ENCODE measurements at places on chromosomes 4 and X. TPM values are rescaled to one million over a fixed set of nuclear protein-coding genes. Genes with fewer than 3 reads are reported as not detected.

The XAGE1B gene
- polyA plus RNA-seq, result not detected

The GABRA4 gene
- polyA plus RNA-seq, result not detected

The PPARGC1A gene
- 0.38 TPM for polyA plus RNA-seq

The GEMIN8 gene
- polyA plus RNA-seq, result 37.1 TPM

The PDCL2 gene
- not detected for polyA plus RNA-seq

The PABPC1L2A gene
- not detected for polyA plus RNA-seq

The PF4V1 gene
- polyA plus RNA-seq, result not detected

The PLAC1 gene
- polyA plus RNA-seq, result 0.12 TPM

The FGD1 gene
- 5.3 TPM for polyA plus RNA-seq

The STPG2 gene
- polyA plus RNA-seq, result 0.22 TPM

The DRP2 gene
- polyA plus RNA-seq, result 1.5 TPM

The ARSJ gene
- 1.3 TPM for polyA plus RNA-seq

The STX18 gene
- 61.4 TPM for polyA plus RNA-seq

The NSG1 gene
- 81.9 TPM for polyA plus RNA-seq

The TKTL2 gene
- not detected for polyA plus RNA-seq

The AMER1 gene
- 8.2 TPM for polyA plus RNA-seq

The MBTPS2 gene
- polyA plus RNA-seq, result 8.3 TPM

The SMIM10 gene
- polyA plus RNA-seq, result 11.1 TPM

The GABRQ gene
- not detected for polyA plus RNA-seq

The XAGE2 gene
- not detected for polyA plus RNA-seq

The DAPP1 gene
- 0.34 TPM for polyA plus RNA-seq

The GC gene
- not detected for polyA plus RNA-seq

The SLC49A3 gene
- 1.8 TPM for polyA plus RNA-seq

The ARAP2 gene
- polyA plus RNA-seq, result 0.76 TPM

The MAGEA4 gene
- polyA plus RNA-seq, result not detected

The KIAA1210 gene
- 0.43 TPM for polyA plus RNA-seq

The SNCA gene
- 69.8 TPM for polyA plus RNA-seq

Measured in ovary (tissue), 10 donors.